Naive B cell (primary cell): ENCODE measurements at places on chromosomes 13 and 19.

- DNase-seq = no peak
Observed at GRCh38 chr19:15231271-15231670, 977 bp downstream of the EPHX3 start.

GRCh38 chr13:47671776-47672175 lies 329.3 kb downstream of the SUCLA2 start:
- DNase-seq = no peak

DNA sequence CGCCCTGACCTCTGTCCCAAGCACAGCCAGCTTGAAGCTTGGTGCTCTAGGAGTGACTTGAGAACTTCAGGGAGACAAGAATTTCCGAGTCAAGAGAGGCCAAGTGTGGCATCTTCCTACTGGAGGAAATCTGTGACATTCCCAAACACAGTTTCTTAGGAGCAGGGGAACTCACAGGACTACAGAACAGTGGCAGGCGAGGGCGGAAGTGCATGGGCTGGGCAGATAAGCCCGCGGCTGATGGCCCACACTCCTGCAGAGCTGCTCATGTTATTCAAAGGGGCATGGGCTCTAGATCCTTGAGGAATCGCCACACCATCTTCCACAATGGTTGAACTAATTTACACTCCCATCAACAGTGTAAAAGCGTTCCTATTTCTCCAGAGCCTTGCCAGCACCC lies 168.8 kb downstream of the KATNAL1 start:
- no peak for DNase-seq

DNA sequence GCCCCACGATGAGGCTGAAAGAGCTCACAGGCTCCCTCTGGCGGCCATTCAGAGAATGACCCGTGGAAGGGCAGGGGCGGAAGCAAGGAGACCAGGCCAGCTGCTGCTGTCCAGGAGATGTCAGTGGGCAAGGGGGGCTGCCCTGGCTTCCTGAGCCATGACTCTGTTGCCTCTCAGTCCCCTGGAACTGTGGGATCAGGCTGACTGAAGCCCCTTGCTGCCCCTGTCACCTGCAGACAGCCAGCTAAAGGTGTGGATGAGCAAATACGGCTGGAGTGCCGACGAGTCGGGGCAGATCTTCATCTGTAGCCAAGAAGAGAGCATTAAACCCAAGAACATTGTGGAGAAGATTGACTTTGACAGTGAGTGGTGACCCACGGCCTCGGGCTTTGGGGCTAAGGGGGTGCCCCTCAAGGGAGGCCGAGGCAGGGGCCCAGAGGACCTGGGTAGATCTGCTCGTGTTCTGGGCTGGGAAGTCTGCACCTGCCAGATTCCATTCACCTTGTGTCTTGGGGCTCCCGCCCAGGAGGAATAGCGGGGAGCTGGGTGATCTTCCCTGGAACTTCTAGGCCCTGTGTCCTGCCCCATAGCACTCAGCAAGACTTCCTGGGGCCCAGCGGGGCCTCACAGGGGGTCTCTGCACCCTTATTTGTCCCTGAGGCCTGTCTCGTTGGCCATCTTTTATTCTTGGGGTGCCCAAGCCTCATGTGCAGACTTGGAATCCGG lies 12.5 kb upstream of the ACTN4 start:
- peak; percentile 71 for DNase-seq

GRCh38 chr13:27321468-27322431 lies 51.1 kb downstream of the RASL11A start:
- no peak for DNase-seq

GRCh38 chr19:12769689-12770088 lies 5.7 kb downstream of the HOOK2 start:
- DNase-seq = no peak

- DNase-seq = no peak
Observed at GRCh38 chr19:41910240-41910991, 17.8 kb downstream of the ERFL start.

DNA sequence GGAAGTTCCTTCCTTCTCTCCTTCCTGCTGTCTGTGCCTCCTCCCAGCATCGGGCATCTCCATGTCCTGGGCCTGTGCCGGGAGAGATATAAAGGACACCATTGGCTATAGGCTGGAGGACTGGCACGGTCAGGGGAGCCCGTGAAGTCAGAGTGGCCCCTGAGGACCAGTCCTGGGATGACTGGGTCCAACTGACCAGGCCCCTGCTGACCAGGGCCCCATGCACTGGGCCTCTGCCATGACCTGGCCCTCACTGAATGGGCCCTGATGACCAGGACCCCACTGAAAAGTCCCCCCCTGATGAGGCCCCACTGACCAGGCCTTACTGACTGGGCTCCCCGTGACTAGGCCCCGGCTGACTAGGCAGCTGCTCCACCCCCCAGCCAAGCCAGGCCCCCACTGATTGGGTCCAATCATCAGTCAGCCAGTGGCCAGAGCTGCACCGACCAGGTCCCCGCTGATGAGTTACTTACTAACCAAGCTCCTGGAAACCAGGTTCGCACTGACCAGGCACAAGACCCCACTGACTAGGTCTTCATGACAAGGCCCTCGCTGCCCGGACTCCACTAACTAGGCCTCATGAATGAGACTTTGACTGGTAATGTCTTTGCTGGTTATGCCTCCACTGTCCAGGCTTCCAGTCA lies 20.0 kb upstream of the ZNF14 start:
- no peak for DNase-seq

DNA sequence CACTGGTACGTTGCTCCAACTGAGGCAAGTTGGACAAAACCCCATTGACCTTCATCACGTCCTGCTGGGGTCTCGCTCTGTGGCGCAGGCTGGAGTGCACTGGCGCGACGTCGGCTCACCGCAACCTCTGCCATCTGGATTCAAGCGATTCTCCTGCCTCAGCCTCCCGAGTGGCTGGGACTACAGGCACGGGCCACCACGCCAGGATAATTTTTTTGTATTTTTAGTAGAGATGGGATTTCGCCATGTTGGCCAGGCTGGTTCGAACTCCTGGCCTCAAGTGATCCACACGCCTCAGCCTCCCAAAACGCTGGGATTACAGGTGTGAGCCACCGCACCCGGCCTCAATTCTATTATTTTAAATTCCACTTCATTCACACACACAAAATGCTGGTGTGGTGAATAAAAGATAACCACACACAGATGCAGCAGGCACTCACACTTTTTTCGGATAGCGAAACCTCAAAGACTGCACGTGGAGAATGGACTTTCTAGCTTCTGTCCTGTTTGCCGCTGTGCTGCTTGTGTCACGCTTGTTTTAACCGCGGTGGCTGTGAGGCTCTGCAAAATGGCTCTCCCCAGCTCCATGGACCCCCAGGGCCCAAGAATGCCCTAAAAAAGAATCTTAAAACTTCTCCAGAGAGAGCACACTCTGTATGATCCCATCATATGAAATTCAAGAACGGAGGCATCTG lies 58.4 kb downstream of the COL4A1 start:
- no peak for DNase-seq

DNA sequence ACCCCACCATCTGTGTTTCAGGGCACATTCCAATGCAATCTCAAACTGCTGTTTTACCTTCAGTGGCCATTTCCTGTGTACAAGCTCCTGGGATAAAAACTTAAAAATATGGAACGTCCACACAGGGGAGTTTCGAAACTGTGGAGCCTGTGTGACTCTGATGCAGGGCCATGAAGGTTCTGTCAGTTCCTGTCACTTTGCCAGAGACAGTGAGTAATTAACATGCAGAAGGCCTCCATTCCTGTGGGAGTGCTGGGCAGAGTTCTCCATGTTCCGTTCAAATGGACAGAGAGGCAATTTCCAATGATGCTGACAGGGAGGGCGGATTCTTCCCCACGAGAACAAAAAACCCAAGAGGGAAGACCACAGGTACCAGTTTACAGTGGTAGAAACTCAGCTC lies 24.4 kb downstream of the WDR88 start:
- no peak for DNase-seq

DNA sequence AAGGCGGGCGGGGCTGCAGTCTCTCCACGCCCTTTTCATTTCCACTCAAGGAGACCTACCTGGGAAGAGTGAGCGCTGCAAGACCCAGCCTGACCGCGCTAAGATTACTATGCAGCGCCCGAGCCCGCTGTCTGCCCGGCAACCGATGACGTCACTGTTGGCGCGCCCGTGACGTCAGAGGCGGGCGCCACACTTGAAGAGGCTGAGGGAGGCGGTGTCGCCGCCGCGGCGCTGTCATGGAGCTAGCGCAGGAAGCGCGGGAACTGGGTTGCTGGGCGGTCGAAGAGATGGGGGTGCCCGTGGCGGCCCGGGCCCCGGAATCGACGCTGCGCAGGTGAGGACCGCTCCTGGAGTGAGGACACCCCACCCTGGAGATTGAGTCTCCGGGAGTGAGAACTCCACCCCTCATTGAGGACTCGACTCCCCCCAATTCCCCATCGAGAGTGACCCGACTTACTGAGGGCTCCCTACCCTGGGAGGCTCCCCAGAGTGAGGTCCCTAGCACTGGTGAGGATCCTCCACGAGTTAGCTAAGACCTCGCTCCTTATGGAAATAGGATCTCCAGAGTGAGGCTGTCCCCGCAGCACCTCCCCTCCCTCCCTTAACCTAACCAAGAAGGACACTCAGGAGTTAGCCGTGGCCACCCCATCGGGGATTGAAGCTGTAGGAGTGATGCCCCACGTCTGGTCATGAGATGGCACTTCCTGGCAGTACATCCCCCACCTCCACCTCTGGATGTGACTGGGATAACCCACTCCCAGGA lies at the start of gene HAUS5:
Gene HAUS5, plus strand, starts transcription at position 177 of the 763 bp plus-strand sequence. Its CDS starts 60 bp downstream, at position 237.
- DNase-seq = peak; percentile 97

GRCh38 chr13:95067303-95067702 lies 233.9 kb downstream of the ABCC4 start:
- DNase-seq = no peak

DNA sequence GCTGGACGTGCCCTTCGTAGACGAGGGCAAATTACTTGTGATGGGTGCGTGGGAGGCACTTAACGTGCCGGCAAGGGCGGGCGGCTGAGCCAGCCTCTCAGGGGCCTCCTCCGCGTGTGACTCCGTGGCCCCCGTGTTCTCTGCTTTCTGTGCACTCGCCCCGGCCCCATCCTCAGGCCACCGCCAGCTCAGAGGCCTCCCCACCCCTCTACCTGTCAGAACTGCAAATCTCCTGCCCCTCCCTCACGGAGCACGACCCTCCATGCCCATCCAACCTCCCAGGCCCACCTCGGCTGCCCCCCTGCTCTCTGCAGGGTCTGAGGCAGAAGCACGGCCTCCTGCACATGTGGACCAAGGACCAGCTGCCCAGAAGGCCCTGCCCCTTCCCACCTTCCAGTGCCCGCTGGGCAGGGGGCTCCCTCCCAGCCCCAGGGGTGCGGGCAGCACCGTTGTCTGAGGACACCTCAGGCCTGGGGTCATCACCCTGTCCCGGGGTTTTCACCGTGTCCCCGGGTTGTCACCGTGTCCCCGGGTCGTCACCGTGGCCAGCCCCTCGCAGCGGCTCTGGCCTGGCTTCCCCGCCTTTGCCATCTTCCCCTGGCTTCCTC lies 44.5 kb downstream of the TMEM255B start:
- DNase-seq = no peak

DNA sequence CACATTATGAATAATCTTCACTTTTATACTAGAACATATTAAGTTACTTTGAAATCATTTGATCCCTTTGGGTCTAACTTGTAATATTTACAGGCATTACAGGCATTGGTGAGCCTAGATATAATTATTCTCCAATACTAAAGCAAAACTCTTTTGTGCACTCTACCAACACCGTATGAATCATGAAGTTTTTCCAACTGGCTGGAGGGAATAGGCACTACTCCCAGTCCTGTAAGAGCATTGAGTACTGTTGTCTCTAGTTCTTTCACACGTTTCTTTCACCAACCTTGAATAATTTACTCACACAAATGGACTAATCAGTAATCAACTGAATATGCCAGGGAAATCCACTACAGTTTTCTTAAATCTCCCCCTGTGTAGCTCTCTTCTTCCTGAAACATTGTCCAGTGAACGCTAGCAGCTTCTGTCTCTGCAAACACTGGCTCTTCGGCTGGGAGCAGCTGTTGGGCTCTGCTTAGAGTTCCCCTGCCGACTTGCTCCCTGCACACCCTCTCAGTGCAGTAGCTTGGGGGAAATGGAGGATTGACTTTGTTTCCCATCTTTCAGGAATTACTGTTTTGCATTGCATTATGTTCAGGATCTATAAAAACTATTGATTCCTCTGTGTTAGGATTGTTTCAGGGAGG lies 476.7 kb downstream of the RFC3 start:
- DNase-seq = no peak

DNA sequence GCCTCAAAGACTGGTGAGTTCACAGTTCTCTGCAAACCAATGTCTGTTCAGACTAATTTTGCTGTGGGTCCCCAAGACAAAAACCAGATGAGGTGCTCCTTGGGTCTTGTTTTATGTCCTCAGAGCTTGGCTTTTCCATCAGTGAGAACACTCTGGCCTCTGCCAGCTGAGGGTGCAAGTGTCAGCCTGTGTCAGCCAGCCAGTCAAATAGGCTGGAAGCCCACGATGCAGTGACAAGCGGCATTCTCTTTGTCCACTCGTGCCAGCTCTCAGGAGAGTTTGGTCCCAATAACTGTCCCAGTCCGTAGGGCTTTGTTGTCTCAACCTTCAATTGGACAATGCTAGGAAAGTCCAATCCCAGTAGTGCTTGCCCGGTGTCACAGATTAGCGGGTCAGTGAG lies 9.4 kb upstream of the AKT2 start:
- no peak for DNase-seq

DNA sequence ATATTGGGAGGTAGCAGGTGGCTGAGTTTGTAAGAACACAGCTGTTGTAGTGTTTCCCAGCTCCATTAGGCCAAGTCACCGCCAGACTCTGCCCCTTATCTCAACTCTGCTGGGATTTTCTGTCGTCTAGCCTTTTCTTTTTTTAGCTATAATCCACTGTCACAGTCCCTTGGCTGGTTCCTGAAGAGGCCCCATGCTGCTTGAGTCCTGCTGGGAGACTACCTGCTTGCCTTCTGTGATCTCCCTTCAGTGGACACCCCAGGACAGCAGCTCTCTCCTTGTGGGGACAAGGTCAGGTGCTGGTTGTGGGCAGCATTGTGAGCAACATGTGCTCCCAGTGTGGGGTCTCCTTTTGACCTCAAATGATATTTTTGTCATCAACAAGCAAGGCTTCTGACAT lies 195.0 kb upstream of the ATXN8OS start:
- no peak for DNase-seq

DNA sequence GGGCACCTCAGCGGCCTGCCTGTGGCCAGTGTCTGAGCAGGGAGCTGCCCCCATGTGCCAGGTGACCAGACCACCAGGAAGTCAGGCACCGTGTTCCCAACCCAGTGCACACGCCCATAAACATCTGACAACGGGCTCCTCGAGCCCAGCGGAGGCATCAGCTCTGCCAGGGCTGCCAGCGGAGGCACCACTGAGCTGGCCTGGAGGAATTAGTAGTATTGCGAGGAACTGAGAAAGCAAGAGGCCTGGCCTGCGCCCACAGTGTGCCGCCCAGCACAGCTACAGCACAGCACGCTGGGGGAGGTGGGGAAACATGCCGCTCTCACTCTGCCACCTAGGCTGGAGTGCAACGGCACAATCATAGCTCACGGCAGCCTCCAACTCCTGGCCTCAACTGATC lies 44.6 kb downstream of the ANKRD27 start:
- DNase-seq = no peak

GRCh38 chr19:17393914-17394313 lies at the start of gene CCDC194:
Gene CCDC194, minus strand, starts transcription at chr19:17394196. Its CDS starts 38 bp downstream, at chr19:17394158.
- no peak for DNase-seq

GRCh38 chr13:58992478-58993042 lies 1171.2 kb downstream of the DIAPH3 start:
- no peak for DNase-seq

GRCh38 chr13:108267347-108267746 lies 2.2 kb upstream of the TNFSF13B start:
- DNase-seq = peak; percentile 18

- DNase-seq = no peak
Observed at GRCh38 chr13:48491423-48492095, 41.3 kb downstream of the RCBTB2 start.

GRCh38 chr13:47437406-47437805 lies 540.6 kb upstream of the HTR2A start:
- no peak for DNase-seq
